GM23338 (cell line): ENCODE measurements at places on chromosomes 4 and X.
A peak's percentile ranks its signal among the peaks of the same experiment; 100 is the strongest.

DNA sequence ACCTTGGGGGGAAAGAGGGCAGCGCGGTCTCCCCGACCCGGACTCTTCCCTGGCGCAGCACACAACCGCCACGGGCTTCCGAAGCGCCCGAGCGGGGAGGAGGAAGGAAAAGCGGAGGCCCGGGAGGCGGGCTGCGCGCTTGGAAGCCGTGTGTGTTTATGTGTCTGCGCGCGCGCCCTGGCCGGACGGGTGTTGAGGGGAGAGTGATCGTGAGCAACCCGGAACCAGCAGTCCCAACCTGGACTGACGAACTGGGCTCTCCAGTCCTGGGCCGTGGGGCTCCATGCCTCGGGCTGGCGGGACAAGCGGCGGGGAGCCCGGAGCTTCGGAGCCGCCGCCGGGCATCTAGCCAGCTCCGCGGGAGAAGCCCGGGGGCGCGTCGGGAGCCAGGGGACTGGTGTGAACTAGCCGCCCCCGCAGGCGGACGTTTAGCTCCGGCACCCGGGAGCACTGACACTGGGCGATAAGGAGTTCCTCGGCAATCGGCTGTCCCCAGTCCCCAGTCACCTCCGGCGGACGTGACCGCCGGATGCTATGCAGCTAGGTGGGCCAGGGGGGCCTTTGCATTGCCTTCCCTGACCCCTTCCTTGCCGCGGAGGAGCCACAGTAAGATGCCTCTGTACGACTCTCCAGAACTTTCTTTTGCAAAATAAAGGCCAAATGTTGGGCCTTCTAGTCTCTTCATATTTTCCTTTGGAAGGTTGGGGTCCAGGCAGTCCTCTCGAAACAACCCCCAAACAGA lies 74.8 kb upstream of the BCOR start:
- peak; percentile 38 for DNase-seq

DNA sequence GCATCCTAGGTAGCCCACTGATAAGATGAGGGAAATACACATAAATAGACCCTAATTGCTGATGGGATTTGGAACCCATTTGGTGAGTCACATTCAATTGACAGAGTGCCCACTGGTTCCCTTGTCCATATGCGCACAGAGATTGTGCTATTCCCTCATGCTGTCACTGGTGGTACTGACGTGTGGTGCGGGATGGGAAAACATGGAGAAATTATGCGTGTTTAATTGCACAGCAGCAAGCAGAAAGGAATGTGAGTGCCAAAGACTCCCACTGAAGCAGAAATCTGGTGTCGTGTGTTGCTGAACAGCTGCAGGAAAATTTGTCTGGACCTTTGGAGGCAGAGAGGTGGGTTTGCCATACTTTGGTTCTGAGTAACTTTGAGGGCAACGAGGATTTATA lies 92.2 kb downstream of the NHSL2 start:
- DNase-seq = no peak

DNA sequence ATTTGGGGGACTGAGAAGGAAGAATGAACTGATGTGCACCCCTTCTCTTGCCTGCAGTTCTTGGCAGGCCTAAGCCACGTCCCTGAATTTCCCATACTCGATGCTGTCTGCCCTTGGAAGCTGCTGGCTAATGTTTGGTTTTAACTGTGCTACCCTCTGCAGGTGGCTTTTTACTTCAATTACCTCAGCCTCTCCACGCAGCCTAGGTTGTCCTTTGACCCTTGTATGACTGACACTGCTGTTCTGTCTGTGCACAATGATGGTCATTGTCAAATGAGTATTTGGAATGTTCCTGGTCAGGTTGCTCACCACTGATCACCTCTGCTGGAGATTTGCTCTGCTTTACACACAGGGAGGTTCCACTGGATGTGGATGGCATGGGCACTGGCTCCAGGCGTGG lies 137.1 kb downstream of the ZNF518B start:
- DNase-seq = no peak

DNA sequence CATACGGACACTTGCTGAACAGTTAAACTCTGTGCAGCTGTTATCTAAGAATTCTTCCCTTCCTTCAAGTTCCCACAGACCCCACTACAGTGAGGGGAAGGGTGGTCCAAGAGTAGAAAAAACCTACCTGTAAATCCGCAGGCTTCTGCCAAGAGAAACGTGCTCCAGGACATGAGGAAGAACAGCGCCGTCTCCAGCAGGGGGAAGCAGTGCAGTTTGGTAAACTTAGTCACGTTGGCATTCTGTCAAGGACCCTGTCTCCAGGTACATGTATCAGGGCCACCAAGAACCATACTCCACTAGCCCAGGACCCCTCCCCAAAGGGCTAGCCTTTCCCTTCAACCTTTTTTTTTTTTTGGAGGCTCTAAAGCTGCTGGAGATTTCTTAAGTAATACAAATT lies 79.9 kb downstream of the CHST7 start:
- DNase-seq = peak; percentile 44

DNA sequence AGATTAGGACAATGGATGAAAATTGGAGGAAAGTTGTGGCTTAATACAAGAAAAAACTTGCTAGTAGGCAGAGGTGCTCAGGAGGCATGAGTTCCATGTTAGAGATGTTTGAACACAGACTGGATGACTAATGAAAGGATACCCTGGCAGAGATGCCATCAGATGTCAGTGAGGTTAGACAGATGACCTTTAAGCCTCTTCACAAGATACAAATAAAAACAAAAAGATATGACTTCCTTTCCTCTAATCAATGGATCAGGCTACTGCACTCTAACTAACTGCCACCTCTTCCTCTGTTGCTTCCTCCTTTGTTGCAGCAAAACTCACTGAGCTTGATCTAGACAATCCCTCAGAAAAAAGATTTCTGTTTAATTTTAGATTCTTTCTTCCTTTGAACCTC lies 14.7 kb downstream of the STAP1 start:
- no peak for DNase-seq

DNA sequence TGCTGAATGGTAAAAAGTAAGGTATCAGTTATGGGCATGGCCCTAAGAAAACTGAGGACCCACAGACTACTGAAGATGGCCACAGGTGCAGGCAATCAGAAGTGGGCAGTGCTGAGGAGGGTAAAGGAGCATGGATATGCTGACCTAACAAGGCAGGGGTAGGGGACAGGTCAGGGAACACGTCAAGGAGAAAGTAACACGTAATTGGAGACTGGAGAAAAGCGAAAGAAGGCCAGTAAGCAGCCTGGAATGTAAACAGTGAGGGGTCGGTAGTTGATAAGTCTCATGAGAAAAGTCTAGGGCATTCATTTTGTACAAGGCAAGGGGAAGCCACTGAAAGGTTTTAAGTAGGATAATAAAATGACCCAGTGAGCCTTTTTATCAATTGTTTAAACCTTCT lies 153.3 kb downstream of the PRDM5 start:
- DNase-seq = no peak

DNA sequence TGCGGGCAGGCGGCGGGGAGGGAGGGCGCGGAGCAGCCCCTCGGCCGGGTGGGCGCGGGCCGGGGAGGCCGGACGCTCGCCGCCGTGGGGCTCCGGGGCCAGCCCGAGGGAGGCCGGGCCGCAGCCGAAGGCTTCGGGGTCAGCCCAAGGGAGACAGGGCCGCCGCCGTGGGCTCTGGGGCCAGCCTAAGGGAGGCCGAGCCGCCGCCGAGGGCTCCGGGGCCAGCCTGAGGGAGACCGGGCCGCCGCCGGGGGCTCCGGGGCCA lies 251 bp downstream of the KIAA0232 start:
- DNase-seq = no peak

DNA sequence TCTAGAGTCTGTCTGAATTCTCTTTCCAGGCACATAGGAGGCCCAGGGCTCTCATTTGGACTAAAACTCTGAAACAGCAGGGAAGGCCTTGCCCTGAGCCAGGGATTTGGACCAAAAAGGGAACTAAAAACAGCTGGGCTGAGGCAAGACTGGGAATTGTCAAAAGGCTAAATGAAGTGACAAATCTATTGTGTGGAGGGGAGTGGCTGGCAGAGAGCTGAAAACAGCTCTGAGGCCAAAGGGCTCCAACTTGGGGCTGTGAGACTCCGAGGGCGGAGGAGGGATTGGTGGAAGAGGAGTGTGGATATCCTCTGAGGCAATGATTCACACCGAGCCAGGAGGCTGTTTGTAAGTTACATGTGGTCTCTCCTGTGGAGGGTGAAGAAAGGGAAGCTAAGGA lies 63.2 kb downstream of the PHEX start:
- DNase-seq = no peak

GRCh38 chr4:13364653-13365052 lies 119.5 kb downstream of the RAB28 start:
- no peak for DNase-seq

DNA sequence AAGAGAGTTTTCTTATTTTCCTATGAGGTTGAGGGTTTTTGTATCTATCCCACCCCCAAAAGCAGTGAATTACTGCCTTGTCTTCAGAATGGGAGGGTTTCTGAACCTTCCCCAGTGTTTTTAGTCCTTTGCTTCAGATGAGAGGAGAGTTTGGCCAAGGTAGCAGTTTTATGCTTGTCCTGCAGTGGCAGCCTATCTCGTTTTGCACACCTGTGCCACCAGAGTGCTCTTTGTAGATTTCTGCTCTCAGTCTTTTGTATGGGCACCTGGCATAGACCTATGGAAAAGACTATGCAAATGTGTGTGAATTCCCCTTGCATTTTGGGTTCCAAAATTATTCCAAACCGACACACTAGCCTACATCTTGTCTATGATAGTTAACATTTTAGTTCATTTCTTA lies 5.8 kb downstream of the TBC1D19 start:
- DNase-seq = peak; percentile 24

DNA sequence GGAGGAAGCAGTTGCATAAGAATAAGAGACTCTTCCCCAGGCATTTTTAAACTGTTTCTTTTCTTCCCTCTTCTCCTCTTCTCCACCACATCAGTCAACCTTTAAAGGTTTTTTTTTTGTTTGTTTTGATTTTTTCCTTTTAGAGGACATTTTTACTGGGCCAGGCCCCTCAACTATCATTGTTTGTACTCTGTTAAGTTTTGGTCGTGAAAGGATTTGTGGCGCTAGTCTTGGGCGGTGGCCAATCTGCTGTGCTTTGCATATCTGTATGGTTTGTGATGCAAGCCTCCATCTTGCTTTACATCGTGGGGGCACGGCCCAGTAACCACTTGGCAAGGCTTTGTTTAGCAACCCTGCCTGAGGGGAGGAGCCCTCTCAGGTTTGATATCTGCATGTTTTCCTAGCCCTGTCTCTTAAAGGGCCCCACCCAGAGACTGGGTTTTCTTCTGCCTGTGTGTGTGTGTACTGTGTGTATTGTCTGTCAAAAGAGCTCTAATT lies 101.9 kb upstream of the SLITRK2 start:
- peak; percentile 2 for DNase-seq
